Activated naive CD4-positive, alpha-beta T cell treated with Interleukin-2 at 50 U/mL for 16 hours (primary cell): ENCODE measurements at places on chromosomes 1 and 21.

GRCh38 chr1:155305881-155306391 is 2.7 kb upstream of the FDPS start:
- no peak for DNase-seq

DNA sequence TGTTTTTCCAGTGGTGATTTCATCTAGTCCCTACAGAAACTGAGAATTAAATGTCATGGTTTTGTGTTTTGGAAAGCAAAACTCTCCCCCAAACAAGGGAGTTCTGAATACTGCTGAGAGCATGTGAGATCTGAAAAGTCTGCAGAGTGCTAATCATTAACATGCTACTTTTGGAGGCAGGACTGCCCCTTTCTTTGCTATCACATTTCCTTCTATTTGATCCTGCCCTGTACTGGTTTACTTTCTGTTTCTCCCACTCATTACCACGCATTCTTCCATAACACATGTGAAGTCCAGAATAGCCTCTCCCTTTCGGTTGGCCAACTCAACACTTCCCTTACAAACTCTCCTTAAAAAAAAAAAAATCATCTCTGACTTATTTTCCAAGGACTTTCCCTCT is 63.6 kb downstream of the GADD45A start:
- DNase-seq = no peak

- DNase-seq = no peak
Observed at GRCh38 chr21:25871566-25871965, 136.8 kb downstream of the GABPA start.

- no peak for DNase-seq
Observed at GRCh38 chr1:91555074-91555730, 54.6 kb downstream of the CDC7 start.

DNA sequence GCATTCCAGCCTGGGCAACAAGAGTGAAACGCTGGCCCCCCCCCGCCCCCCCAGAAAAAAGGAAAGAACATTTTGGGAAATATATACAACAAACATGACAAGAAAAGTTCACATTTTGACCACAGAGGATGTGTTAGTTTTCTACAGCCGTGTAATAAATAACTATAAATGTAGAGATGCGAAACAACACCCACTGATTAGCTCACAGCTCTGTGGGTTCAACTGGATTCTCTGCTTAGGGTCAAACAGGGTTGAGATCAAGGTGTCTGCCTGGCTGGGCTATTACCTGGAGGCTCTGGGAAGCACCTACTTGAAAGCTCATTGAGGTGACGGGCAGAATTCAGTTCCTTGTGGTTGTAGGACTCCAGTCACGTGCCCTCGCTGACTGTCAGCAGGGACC is 11.1 kb upstream of the VPS26C start:
- DNase-seq = no peak

GRCh38 chr21:33067457-33067856 is 2.5 kb upstream of the OLIG1 start:
- DNase-seq = no peak

DNA sequence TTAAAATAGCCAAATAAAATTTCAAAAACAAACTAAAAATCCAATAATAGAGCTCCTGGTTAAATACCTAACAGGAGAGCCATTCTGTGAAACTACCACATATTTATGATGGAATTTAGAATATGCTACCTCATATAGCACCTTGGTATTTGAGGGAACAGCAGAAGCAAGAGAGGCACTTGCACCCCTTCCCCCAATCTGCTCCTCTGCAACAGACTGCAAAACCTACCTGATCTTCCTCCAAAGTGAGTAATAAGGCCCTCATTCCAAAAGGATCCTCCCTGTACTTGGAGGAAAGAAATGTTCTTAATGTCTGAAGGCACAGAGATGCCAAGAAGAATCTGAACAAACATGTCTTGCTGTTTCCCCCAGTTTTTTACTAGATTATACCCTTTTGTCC is 28.1 kb upstream of the RNPC3 start:
- no peak for DNase-seq

DNA sequence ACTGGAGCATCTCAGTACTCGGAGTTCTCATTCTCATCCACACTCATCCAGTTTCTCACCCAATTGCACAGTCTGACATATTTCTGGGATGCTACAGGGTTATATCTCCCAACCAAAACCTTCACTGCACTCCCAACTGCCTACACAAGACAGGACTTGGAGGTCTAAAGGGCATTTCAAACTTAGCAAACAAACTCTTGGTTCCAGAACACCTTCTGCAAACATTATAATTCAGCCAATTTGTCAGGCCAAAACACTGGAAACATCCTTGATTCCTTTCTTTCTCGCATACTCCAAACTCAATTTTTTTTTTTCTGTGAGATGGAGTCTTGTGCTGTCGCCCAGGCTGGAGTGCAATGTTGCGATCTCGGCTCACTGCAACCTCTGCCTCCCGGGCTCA is 7.9 kb downstream of the SLAMF1 start:
- no peak for DNase-seq

- no peak for DNase-seq
Observed at GRCh38 chr1:117591252-117591651, 14.6 kb upstream of the TENT5C start.

- no peak for DNase-seq
Observed at GRCh38 chr1:8474369-8474768, 156.5 kb downstream of the SLC45A1 start.

- DNase-seq = no peak
Observed at GRCh38 chr1:179340918-179341317, 24.9 kb upstream of the AXDND1 start.

DNA sequence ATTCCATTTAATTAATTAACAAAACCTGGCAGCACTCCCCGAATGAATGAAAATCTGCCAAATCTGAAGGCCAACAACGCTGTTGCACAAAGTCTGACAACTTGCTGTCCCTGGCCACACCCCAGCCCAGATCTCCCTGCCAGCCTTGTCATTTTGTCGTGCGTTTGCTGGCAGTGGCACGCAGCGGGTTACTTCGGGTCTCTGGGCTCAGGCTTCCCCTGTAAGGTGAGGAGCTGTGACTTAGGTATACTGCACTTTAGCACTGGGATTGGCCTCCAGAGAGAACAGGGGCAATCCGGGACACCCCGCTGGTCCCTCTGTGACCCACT is 34.3 kb upstream of the SIM2 start:
- DNase-seq = no peak

- DNase-seq = no peak
Observed at GRCh38 chr1:185676969-185677368, 57.2 kb upstream of the HMCN1 start.

DNA sequence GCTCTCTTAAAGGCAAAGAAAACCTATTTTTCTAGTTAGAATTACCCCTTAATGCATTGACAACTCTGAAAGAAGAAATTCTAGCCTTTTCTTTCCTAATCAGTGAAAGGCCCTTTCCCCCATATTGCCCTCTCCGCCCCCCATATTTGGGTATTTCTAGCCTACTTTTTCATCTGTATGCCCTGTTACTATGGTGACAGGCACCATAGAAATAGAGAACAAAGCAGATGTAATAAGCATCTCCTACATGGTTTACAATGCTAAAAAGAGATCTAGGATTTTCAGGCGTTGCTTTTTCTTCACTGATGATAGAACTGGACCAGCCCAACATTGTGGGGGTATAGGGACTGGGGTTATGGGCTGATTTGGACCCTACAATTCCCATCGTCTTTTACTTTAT is 14.5 kb downstream of the LRRC8B start:
- no peak for DNase-seq

GRCh38 chr1:228358039-228358763 is 48.4 kb downstream of the TRIM11 start:
- no peak for DNase-seq

DNA sequence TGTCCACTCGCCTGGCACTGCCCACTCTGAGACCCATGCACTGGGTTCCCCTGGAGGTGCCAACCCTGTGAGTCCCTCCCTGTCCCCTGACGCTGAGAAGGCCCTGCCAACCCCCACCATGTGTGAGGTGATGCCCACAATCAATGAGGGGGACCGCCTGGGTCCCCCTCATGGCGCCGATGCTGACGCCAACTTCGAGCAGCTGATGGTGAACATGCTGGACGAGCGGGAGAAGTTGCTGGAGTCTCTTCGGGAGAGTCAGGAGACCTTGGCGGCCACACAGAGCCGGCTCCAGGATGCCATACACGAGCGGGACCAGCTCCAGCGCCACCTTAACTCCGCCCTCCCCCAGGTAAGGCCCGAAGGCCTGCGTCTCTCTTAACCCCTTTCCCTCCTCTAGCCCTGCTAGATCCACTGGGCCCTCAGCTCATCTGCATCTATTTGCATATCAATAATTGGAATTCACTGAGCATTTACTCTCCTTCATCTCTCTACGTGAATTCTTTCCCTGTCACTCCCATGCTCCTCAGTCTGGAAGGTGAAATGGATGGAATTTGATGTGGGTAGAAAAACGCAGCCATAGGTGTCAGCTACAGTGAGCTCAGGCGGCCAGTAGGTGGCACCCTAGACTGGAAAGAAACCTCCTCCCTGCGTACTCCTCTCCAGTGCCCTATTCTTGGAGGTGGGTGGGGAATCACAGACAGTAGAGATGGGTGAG is 12.8 kb downstream of the PPFIA4 start:
- peak; percentile 63 for DNase-seq

- no peak for DNase-seq
Observed at GRCh38 chr1:75165264-75165663, 31.1 kb downstream of the LHX8 start.

DNA sequence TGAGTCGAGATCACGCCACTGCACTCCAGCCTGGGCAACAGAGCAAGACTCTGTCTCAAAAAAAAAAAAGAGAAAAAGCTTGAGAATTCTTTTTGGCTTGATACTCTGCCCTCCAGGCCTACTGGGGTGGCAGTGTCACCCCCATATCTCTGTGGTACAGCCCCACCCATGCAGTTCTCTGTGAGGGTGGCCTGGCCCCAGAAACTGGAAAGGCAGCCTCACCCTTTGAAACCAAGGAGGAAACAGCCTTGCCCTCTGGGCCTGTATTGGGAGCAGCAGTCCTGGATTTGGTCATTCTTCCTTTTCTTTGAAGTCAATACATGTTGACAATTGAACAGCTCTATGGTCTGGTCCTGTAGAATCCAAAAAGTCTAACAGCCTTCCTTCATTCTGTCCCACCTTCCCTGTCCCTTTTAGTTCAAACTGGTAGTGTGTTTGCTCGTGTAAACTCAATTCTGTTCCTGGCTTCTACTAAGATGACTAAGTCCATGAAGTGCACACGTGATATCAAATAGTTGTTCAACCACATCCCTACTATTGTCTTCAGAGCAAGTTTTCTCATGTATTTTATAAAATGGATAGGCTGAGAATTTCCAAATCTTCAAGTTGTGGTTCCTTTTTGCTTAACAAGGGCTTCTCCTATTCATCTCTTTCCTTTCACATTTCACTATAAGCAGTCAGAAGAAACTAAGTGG is 13.2 kb downstream of the ST7L start:
- DNase-seq = no peak

DNA sequence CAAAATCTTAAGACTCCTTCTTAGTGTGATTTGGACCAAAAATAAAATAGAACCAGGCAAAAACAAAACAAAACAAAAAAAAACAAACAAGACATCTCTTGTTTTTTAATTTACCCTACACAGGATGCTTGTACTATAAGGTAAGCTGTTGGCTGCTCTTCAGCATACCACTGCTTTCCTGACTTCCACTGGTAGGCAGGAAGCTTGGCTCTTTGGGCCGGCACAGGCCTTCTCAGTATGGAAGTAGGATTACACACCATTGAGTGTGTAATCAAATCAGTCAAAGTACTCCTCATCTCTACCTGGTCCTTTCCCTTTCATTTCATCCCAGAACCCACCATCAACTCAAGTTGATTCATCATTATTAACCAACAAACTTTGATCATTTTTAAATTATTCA is 61.9 kb upstream of the RGS1 start:
- no peak for DNase-seq

GRCh38 chr1:63982201-63982600 is 208.4 kb downstream of the ROR1 start:
- no peak for DNase-seq

GRCh38 chr1:17892851-17893250 is 137.7 kb downstream of the ACTL8 start:
- DNase-seq = no peak

DNA sequence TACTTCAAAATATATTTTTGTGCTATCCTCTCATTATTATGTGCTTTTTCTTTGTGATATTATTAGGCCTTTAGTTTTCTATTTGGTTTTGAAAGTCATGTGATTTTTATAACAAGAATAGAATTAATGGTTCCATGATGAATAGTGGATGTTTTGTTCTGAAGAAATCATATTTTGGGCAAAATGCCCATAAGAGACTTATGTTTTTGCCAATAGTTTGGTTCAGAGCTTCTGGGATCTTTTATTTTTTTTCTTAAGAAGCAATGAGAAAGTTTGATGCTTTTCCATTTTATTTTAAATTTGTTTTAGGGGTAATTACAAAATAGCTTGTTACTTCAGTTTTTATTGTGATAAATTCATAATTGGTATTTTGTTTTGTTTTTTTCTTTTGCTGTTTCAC is 49.8 kb downstream of the LYPLAL1 start:
- DNase-seq = no peak

GRCh38 chr1:110196917-110197765 is 13.0 kb upstream of the KCNC4 start:
- peak; percentile 55 for DNase-seq

GRCh38 chr1:160834945-160835565 is 27.6 kb downstream of the CD244 start:
- DNase-seq = peak; percentile 41

DNA sequence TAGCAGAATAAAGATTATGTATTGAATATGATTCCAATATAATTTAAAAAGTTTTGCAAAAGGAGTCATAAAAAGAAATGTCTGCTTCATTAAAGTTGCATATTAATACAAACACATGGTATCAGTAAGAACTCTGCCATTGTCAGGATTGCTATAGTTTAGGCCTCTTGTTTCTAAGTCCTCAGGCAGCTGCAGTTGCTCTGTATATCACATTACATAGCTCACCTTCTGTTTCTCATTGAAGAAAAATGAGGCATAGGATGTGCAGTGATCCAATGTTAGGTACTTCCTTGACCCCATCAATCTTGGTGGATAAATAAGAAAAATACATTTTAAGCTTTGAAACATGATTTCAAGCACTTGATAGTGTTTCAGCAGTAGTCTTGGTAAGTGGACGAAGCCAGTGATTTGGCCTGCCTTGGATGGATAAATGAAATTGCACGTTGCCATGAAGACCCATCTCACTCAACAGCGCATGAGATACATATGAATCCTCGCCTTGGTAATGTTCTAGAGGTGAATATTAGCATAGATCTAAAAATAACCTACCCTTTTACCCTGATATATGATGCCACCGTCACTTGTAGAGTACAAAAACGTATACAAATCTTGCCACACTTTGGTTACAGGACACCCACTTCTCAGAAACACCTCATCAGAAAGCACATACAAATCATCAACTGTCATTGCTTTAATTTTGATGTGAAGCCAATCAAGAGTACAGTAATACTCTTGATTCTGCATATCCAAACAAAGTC is 25.3 kb downstream of the ZFYVE9 start:
- DNase-seq = no peak

DNA sequence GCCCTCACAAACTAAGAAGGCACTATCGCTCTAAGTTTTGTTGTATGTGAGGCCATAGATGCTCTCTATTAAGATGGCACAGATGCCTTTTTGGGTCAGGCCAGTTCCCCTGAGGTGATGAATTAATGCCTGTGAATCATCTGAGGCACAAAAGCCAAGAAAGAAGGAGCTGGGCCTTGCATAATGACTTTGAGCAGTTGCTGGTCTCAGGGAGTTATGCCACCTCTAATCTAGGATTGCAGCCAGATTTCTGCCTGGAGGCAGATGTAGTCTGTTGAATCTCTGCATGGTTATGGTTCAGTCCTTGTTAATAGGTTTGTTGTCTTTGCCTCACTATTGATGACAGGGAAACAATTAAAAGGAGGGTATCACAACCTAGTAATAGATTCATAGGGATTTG is 168.1 kb upstream of the CHRM3 start:
- no peak for DNase-seq
